ENCODE measurements at places on chromosomes 3 and 15. TPM values are rescaled to one million over a fixed set of nuclear protein-coding genes. Genes with fewer than 3 reads are reported as not detected.

The STARD9 gene
- polyA plus RNA-seq: 11.1 TPM

The ZDHHC23 gene
- polyA plus RNA-seq: 0.76 TPM

The AZI2 gene
- 14.3 TPM for polyA plus RNA-seq

GRCh38 chr15:28112101-28112760, 13.1 kb upstream of the OCA2 start:
- no peak for DNase-seq

GRCh38 chr15:88745696-88746095, 57.5 kb upstream of the ACAN start:
- no peak for DNase-seq

GRCh38 chr3:127712461-127712860, 39.7 kb downstream of the ABTB1 start:
- DNase-seq: peak; percentile 9

- peak; percentile 49 for DNase-seq
These were observed 29.3 kb downstream of the CCNL1 start for GRCh38 chr3:157130467-157131251.

GRCh38 chr15:37618353-37618752, 316.1 kb upstream of the TMCO5A start:
- no peak for DNase-seq

DNA sequence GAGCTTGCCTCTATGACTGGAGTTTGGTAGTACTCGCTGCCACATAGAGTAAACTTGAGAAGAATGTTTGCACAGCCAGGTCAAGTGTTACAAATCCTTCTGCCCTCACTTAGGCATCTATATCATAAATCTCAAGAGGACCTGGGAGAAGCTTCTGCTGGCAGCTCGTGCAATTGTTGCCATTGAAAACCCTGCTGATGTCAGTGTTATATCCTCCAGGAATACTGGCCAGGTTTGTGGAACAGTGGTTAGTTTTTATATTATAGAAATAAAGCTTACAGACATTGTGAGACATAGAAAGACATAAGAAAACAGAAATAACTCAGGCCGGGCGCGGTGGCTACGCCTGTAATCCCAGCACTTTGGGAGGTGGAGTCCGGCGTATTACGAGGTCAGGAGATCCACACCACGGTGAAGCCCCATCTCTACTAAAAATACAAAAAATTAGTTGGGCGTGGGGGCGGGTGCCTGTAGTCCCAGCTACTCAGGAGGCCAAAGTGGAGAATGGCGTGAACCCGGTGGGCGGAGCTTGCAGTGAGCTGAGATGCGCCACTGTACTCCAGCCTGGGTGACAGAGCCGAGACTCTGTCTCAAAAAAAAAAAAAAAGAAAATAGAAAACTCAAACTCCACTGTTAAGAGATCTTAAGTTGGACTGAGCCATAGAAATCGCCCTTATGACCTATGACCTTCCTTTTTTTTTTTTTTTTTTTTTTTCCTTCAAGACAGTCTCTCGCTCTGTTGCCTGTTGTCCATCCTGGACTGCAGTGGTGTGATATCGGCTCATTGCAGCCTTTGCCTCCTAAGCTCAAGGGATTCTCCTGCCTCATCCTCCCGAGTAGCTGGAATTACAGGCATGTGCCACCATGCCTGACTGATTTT, 2.2 kb downstream of the RPSA start:
- DNase-seq: no peak

- no peak for DNase-seq
These were observed 861.3 kb downstream of the ZPLD1 start for GRCh38 chr3:103295974-103296570.

DNA sequence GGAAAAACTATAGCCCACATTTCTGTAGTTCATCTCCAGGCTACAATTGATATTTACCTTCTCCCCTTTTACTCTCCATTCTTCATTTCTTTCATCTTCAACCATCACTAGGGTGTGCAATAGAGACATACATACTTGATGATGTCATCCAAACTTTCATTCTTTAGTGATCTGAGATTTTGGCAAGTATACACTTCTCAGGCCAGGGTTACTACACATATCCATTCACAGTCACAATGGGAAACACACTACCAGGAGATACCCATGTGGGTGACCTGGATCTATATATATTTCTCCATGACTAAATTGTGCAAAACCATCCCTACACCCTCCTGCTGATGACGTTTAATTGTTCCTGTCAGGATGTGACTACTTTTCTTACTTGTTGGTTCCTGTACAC, 769.5 kb upstream of the DPPA4 start:
- no peak for DNase-seq

DNA sequence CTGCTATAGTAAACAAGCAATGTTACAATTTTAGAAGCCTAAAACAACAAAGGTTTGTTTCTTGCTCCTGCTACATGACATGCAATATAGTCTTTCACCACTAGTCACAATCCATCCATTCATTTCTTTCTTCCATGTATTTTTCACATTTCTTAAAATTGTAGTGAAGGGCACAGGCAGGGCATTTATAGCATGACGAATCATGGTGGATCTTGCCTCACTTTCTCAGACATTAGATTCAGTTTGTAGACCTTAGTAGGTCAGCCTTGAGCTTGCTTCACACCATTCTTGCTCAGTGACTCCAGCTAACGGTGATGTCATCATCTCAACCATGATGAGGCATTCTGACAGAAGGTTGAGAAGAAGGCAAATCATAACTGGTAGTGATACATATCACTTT, 546.8 kb downstream of the TBL1XR1 start:
- no peak for DNase-seq

Measured in heart left ventricle (tissue), 16 donors.